ENCODE measurements at places on chromosomes 5 and 9. TPM values are rescaled to one million over a fixed set of nuclear protein-coding genes. Genes with fewer than 3 reads are reported as not detected.

The DDX4 gene
- not detected for total RNA-seq

The ZFP2 gene
- total RNA-seq = 0.80 TPM

The GPX3 gene
- 744 TPM for total RNA-seq

The SAXO1 gene
- 0.03 TPM for total RNA-seq

The PGGT1B gene
- 23.8 TPM for total RNA-seq

The RNF208 gene
- 31.5 TPM for total RNA-seq

The TMEM174 gene
- total RNA-seq = not detected

The NR4A3 gene
- total RNA-seq = 6.2 TPM

The SPATA31E1 gene
- not detected for total RNA-seq

The SLC36A2 gene
- total RNA-seq = 0.16 TPM

The SLCO4C1 gene
- total RNA-seq = 0.22 TPM

The TMEFF1 gene
- total RNA-seq = not detected

The MOB3B gene
- total RNA-seq = 2.1 TPM
